Karpas-422 (cell line): ENCODE measurements at places on chromosomes 5 and 9. TPM values are rescaled to one million over a fixed set of nuclear protein-coding genes. Genes with fewer than 3 reads are reported as not detected.

- no peak overlapping the region for H3K27ac ChIP-seq
- no peaks in the 10 kb centered on the region for H3K4me1 ChIP-seq
- no peaks in the 10 kb centered on the region for H3K27me3 ChIP-seq
- no peak overlapping the region for H3K4me3 ChIP-seq
Measured at GRCh38 chr5:157519579-157520253, 55.9 kb downstream of the ADAM19 start.

DNA sequence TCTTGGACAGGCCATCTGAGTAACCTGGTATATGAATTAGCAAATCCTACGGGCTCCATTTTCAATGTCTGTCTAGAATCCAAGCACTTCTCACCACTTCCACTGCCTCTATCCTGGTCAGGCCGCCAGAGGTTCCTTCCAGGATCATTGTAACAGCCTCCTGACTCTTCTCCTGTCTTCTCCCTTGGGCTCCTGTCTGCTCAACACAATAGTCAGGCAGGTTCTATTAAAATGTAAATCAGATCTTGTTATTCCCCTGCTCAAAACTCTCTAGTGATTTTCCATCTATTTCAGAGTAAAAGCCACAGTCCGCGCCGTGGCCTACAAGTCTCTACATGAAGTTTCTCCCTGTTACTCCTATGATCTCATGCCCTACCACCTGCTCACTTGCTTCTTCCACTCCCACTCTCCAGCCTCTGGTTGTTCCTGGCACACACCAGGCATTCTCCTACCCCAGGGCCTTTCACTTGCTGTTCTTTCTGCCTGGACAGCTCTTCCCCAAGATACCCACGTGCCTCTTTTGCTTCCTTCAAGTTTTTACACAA lies 21.7 kb downstream of the ZNF366 start:
- H3K27ac ChIP-seq = no peak overlapping the region
- H3K27me3 ChIP-seq = no peaks in the 10 kb centered on the region
- no peak overlapping the region for H3K4me3 ChIP-seq
- no peak for DNase-seq
- no peaks in the 10 kb centered on the region for H3K36me3 ChIP-seq

- no peaks in the 10 kb centered on the region for H3K36me3 ChIP-seq
- no peak overlapping the region for H3K27ac ChIP-seq
- H3K4me1 ChIP-seq = no peaks in the 10 kb centered on the region
- DNase-seq = no peak
Measured at GRCh38 chr9:77028478-77028877, 9.0 kb downstream of the FOXB2 start.

GRCh38 chr9:117290856-117291622 lies 123.8 kb downstream of the ASTN2 start:
- peak overlapping the region; percentile 92 for H3K27ac ChIP-seq
- no peak for DNase-seq
- peaks cover 78% of the 10 kb centered on the region for H3K4me1 ChIP-seq
- H3K27me3 ChIP-seq = no peaks in the 10 kb centered on the region

Gene SPATA31C1
- not detected in 2 replicates for total RNA-seq

DNA sequence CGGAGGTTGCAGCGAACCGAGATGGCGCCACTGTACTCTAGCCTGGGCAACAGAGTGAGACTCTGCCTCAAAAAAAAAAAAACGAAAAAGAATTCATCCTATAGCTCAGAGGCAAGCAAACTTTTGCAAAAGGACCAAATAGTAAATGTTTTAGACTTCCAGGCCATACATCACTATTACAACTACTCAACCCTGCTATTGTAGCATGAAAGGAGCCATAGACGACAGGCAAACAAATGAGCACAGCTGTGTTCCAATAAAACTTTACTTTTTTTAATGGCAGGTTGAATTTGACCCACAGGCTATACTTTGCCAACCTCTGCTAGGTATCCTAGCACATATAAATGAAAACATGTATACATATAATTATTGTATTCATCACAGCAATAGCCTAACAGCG lies 58.9 kb upstream of the SLC30A5 start:
- peaks cover under 1% of the 10 kb centered on the region for H3K4me1 ChIP-seq
- DNase-seq = no peak
- no peaks in the 10 kb centered on the region for H3K36me3 ChIP-seq
- H3K27me3 ChIP-seq = no peaks in the 10 kb centered on the region
- H3K27ac ChIP-seq = no peak overlapping the region

DNA sequence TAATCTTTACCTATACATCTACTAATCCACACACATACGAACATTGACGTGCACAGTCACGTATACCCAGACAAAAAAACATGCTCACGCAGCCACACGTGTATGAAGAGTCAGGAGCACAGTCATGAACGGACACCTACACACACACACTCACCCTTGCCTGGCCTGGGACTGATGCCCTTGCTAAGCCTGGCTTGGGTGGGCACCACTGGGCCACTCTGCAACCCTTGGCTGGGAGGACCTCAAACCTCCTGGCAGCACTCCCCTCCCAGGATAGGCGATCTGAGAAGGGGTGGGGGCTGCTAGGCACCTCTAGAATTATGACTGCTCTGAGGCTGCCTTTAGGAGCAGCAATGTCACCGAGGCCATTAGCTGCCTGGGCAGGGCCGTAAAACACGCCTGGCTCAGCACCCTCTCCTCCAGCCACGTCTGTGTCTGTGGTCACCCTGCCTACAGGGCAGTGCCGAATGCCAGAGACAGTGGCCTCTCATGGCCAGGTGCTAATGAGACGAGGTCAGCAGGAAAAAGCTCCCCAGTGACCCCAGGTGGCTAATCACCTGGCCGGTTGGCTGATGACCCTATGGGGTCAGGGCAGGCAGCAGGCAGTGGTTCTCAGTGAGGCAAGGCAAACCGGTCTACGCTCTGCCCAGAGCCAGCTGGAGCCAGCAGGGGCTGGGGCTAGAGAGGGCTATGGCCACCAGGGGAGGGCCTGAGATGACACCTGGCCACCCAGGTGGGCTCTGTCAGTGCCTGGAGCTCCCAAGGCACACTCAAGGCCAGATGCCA lies 33.7 kb upstream of the MVB12B start:
- no peak for DNase-seq
- H3K4me1 ChIP-seq = no peaks in the 10 kb centered on the region
- H3K36me3 ChIP-seq = no peaks in the 10 kb centered on the region

Gene EFNA5
- not detected in 2 replicates for total RNA-seq

Gene LIFR
- total RNA-seq = not detected in 2 replicates

Gene PCDHGA8
- total RNA-seq = 8.8 and 9.6 TPM in 2 replicates

Gene FBN2
- not detected in 2 replicates for total RNA-seq

DNA sequence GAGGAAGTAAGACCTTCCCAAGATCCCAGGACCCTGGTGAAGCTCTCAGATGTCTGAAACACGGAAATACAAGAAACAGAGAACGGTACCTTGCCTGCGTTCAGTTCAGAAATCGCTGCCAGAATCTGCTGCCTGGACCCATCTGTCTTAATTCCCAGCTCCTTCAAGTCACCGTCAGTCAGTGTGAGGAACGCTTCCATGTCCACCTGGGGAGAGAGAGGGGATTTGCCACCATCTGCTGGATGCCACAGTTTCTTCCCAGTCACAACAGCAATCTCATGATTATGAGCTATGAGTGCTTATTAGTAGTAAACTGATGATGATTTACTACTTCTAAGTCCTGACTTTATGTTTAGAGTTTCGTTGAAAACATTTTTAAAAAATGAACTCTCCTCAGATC lies 36.7 kb upstream of the GABBR2 start:
- peaks cover 19% of the 10 kb centered on the region for H3K4me1 ChIP-seq
- H3K27ac ChIP-seq = no peak overlapping the region
- H3K36me3 ChIP-seq = peaks cover 4% of the 10 kb centered on the region
- DNase-seq = no peak

Gene PCDHB7
- total RNA-seq = not detected in 2 replicates

DNA sequence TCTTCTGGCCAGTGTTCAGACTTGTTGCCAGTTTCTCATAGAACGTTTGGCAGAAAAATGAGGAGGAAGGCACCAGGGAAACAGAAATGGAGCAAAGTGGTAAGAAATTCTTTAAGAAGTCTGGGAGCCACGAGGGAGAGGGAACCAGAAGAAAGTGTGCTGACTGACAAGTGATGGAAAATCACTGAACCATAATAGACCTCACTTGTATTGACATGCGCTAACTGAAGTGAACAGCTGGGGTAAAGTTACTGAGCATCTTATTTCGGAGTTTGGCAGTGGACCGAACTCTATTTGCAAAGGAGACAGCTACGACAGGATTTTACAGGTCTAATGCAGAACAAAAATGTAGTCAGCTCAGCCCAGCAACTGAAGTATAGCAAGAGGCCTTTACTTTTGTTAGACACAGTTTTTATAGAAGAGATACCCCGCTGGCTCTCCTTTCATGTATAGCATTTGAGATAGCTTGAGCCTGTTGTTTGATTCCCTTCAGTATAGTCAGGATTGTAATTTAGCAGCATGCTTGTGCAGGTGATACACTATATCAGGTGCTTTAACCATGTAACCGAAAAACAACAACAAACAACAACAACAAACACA lies 53.6 kb downstream of the HMHB1 start:
- H3K27me3 ChIP-seq = no peaks in the 10 kb centered on the region
- no peak overlapping the region for H3K4me3 ChIP-seq
- no peaks in the 10 kb centered on the region for H3K36me3 ChIP-seq
- no peaks in the 10 kb centered on the region for H3K4me1 ChIP-seq
- no peak for DNase-seq

Gene ADRB2
- 37.0 and 39.9 TPM in 2 replicates for total RNA-seq

DNA sequence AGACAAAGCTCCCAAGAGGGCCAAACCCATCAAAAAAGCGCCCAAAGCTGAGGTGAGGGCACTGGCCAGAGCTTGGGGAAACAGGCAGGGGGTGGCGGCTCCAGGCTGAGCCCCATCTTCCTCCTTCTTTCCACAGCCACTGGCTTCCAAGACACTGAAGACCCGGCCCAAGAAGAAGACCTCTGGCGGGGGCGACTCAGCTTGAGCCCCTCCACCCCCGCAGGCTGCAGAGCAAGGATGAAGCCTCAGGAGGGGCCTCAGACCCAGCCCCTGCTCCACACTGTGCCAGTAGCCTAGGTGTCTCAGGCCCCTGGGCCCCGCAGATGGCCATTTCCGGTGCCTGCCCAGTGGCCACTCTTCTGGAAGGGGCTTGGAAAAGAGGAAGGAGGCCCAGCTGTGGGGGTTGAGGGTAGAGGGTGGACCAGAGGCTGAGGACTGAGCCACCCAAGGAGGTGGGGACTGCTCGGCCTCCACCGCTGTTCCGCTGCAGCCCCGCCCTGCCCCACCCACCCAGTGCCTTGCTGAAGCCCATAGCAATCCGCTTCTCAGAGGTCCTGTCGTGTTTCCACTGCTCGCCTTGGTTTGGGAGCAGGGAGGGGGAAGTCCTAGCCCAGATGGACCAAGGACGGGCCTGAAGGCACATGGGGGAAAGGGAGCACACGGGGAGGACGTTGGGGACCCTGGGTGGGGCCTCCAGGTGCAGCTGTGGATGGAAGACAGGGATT lies 6.9 kb downstream of the REEP2 start:
- no peaks in the 10 kb centered on the region for H3K36me3 ChIP-seq
- H3K4me3 ChIP-seq = no peak overlapping the region
- no peak overlapping the region for H3K27ac ChIP-seq

GRCh38 chr5:74738406-74738805 lies 28.5 kb downstream of the GFM2 start:
- no peaks in the 10 kb centered on the region for H3K4me1 ChIP-seq
- peaks cover 47% of the 10 kb centered on the region; the same call in 1 of the 2 replicates for H3K36me3 ChIP-seq
- no peak overlapping the region for H3K4me3 ChIP-seq
- no peak for DNase-seq
- no peak overlapping the region for H3K27ac ChIP-seq

- no peak for DNase-seq
- H3K27me3 ChIP-seq = no peaks in the 10 kb centered on the region
- H3K4me3 ChIP-seq = no peak overlapping the region
- no peak overlapping the region for H3K27ac ChIP-seq
- H3K4me1 ChIP-seq = no peaks in the 10 kb centered on the region
- H3K36me3 ChIP-seq = no peaks in the 10 kb centered on the region
Measured at GRCh38 chr5:34598177-34598794, 57.8 kb upstream of the RAI14 start.

GRCh38 chr5:99059685-99060084 lies 130.9 kb upstream of the CHD1 start:
- DNase-seq = no peak
- H3K36me3 ChIP-seq = no peaks in the 10 kb centered on the region
- no peaks in the 10 kb centered on the region for H3K27me3 ChIP-seq
- H3K4me1 ChIP-seq = no peaks in the 10 kb centered on the region; the same call in 1 of the 2 replicates
- no peak overlapping the region for H3K4me3 ChIP-seq

Gene HTR1A
- not detected in 2 replicates for total RNA-seq

- no peaks in the 10 kb centered on the region for H3K4me1 ChIP-seq
- no peak for DNase-seq
- no peak overlapping the region for H3K27ac ChIP-seq
- H3K36me3 ChIP-seq = no peaks in the 10 kb centered on the region
- no peak overlapping the region for H3K4me3 ChIP-seq
Measured at GRCh38 chr9:116673375-116673774, 13.7 kb upstream of the TRIM32 start.

DNA sequence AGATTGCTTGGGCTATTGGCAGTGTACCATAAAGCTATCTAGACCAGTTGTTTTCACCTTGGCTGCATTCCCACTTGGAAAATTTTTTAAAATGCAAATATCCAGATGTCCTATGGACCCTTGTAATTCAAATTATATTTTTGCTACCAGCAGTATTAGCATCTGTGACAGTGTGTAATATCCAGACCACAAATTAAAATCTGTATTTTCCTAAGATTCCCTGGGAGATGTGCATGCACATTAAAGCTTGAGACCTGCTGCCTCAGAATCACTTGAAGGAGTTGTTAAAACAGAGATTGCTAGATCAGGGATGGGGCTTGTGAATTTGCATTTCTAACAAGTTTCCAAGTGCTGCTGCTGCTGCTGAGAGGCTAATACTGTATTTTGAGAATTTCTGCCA lies 381.2 kb upstream of the PDE4D start:
- H3K36me3 ChIP-seq = no peaks in the 10 kb centered on the region
- H3K4me3 ChIP-seq = no peak overlapping the region
- no peaks in the 10 kb centered on the region for H3K4me1 ChIP-seq
- no peaks in the 10 kb centered on the region for H3K27me3 ChIP-seq

DNA sequence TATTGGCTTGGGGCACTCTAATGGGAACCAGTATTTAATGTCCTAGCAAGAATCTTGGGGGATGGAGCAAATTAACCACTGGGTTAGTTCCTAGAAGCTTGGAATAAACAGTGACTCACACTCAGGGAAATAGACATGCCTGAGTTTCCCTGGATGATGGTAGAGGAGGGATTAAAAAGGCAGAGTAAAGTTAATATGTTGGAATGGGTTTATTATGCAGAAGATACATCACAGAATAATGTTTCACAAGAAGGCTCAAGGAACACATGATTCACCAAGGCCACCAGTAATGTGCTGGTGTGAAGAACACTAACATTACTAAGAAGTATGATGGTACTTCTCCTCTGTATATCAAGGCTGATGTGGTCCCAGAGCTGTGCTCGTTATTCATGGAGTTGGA lies 752.9 kb upstream of the SEMA6A start:
- no peak overlapping the region for H3K27ac ChIP-seq
- H3K27me3 ChIP-seq = no peaks in the 10 kb centered on the region
- no peaks in the 10 kb centered on the region for H3K36me3 ChIP-seq

DNA sequence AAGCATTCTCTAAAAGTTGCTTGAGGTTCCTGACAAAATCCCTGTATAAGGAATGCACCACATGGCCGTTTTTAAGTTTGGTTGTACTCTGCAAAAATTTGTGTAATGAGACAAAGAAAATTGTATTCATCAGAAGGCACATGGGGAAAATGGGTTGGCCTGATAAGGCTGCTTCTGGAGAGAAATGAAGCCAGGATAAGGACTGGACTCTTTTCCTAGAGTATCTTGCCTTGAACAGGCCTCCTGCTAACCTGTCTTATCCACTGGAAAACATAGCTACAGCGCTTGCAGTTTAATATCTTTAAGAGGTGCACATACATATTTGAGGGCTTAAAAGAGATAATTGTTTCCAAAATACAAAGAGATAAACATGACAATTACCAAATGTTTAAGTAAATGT lies 41.4 kb upstream of the IFNK start:
- H3K4me1 ChIP-seq = no peaks in the 10 kb centered on the region
- no peaks in the 10 kb centered on the region for H3K36me3 ChIP-seq
- no peak for DNase-seq
